ENCODE measurements at places on chromosomes 2 and 18.

GRCh38 chr2:149877074-149877473 lies 289.5 kb upstream of the MMADHC start:
- no peak for DNase-seq

GRCh38 chr2:15663802-15664201 lies 72.1 kb downstream of the DDX1 start:
- DNase-seq, result no peak

- no peak for DNase-seq
These were observed 128.6 kb downstream of the SMAD2 start for GRCh38 chr18:47801817-47802216.

GRCh38 chr2:238558456-238559099 lies 131.9 kb downstream of the ASB1 start:
- no peak for DNase-seq

DNA sequence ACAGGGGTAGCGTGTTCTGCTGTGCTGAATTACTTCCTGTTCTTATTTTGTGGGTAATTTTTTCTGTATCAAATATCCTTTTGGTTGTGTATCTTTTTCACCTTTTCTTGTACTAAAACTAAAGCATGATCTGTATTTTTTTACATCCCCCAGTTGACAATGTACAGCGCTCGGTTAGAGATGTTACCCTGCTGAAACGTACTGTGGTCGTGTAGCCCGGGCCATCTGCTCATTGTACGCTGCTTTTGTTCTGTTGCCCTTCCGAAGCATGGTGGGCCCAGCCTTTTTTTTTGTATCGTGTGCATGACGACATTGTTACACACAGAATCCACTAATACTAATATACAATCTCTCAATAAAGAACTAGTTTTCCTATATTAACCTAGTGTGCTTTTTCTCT lies 233.1 kb downstream of the HAUS1 start:
- no peak for DNase-seq

GRCh38 chr2:190452433-190452832 lies 44.3 kb downstream of the MFSD6 start:
- no peak for DNase-seq

DNA sequence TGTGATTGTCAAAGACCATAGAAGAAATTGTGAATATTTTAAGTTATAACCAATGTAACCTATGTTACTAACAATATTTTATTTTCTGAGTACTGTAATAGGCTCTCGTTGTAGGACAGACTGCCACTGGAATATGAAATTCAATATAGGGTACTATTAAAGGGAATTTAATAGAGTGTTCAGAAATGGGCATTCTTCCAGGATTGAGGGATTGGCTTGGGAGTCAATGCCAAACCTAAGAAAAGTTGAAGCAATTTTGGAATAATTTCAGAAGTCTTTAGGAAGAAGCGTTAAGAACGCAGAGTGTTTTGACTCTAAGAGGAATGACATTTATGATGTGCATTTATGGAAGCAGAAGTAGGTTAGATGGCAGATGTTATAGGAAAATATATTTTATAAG lies 79.0 kb downstream of the ACVR2A start:
- no peak for DNase-seq

- DNase-seq, result no peak
These were observed 143.1 kb downstream of the KCTD1 start for GRCh38 chr18:26405190-26405801.

Data from stimulated activated CD4-positive, alpha-beta T cell treated with anti-CD3 and anti-CD28 coated beads, Interleukin-15, amount 100 ng/mL, for 1 hour (primary cell).